ENCODE measurements at places on chromosomes 11 and 22.
A peak's percentile ranks its signal among the peaks of the same experiment; 100 is the strongest.

DNA sequence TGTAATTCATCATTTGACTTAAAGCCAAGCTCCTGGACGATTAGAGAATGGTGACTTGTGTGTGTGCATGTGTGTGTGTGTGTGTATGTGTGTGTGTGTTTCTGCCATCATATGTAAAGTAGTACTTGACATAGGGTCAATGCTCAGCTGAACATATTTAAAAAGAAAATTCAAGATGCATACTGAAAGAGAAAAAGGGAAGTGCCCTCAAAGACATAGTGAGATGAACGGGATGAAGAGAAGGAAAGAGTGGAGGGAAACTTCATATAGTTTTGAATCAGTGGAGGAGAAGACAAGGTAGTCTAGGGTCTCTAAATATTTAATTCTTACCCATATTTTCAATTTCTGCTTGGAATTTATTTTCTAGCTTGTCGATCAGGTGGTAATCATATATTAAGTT is 4.0 kb downstream of the TCN1 start:
- DNase-seq: no peak

DNA sequence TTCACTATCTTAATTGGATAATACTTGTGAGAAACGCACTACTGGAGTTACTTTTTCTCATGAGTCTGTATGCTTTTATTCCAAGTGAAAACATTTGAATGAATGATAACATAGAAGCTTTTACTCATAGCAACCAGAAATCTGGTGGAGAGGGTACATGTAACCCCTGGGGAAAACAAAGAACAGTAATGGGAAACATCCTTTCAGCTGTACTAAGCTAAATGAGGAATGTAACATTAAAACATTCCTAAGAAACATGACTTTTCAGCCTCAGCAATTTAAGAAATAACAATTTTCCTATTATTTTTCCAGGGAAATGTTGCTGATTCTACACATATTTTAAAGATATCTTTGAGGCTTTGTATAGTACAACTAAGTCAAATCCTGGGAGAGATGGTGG is 97.2 kb upstream of the CEP126 start:
- no peak for DNase-seq

DNA sequence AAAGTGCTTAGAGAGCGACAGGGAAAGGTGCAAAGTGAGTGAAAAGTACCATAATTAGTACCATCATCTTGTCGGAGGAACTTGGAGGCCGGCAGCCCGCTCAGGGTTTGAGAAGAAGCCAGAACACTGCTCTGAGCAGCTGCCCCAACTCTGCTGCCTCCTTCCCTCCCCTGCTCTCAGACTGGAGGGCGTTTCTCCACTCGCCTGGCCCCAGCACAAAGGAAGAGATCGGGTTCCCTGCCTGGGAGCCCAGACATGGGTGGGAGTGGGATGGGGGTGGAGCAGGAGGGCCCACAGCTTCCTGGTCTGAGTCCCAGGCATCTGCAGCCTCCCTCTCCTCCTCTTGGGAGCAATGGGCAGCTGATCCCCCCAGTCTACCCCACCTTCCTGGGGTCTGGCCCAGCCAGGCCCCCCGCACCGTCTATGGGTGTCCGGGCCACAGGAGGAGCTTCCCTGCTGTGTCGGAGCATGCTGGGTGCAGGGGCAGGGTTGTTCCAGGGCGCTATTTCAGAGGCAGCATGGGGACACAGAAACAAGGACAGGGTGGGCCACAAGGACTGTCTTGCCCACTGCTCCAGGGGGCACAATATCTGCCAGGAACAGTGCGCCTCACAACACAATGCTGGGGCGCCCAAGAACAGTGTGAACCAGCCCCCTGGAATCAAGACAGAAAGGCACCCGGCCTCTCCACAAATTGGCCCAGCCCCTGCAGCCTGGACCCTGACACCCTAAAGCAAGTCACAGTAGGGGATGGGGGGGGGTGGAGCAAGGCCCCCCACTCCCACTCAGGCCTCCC is 4.8 kb downstream of the LIF start:
- DNase-seq: no peak

DNA sequence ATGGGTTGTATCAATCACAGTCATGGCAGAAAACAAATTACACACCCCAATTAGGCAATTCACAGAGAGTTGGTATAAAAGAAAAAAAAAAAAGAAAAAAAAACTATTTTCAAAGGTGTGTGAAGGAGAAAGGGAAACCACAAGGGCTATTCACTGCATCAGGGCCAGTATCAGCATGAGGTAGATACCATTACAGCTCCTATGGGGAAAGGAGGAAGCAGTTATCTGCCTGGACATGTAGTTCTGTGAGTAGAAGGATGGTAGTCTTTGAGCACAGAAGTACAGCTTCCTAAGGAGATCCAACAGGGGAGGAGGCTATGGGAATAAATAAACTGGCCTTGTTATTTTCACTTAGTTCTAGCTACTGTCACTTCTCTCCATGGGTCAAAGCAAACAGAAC is 746.1 kb downstream of the LUZP2 start:
- no peak for DNase-seq

GRCh38 chr22:23219822-23220484 is 39.6 kb downstream of the BCR start:
- no peak for DNase-seq

DNA sequence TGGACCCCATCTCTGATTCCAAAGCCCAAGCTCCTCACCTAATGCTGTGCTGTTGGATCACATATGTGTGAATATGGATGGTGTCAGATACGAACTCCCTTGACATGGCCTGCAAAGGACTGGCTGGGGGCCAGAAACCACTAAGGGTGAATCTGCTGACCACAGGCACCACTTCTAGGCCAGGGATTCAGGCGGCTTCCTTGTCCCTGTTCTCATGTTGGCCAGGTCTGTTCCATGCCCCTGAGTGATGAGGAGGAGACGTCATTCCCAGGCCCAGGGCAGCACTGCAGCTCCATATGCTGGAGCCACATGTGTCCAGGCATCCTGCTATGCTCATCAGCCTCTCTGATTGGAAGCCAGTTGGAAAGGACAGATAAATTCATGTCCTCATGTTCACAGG is 130.0 kb upstream of the BDNF start:
- DNase-seq: no peak

DNA sequence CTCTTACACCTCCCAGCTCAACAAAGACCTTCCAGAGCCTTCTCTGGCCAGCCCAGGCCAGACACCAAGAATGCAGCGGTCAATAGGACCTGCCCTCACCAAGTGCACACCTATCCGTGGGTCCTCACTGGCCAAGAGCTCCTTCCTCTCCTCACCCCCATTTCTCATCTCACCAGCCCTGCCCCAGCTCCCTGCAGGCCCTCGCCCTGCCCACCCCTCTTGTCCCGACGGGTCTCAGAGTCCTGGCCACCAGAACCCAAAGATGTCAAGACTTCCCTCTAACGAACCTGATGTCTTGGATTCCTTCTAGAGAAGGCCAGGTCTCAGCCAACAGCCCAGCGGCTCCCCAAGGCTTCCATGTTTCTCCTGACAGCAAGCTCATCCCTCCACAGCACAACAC is 43.6 kb downstream of the IGF2 start:
- no peak for DNase-seq

DNA sequence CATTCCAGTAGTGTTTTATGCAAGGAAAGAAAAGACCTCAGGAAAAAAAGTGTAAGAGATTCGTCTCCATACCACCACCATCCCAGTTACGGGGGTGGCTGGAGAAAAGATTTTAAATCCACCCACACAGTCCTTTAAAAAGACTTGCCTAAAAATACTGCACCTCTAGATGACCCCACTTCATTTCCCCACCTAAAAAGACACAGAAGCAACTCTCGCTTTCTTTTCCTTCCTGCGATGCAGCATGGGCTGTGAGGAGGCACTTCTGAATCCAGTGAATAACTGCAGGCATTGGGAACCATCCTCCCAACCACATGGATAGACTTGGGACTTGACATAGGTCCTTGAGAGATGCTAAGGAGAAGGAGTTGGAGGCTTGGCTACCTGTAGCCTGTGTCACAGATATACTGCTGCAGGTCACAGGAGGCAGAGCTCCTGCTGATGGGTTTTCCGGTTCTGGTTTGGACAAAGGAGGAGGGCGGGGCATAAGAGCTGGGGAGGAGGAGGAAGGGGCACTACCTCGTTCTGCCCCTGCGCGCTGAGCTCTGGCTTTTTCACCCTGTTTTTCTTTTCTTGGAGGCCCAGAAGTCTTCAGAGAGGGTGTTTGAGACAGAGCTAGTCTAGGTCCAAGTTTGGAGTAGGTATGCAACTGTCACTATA is 285.9 kb downstream of the NTM start:
- no peak for DNase-seq

GRCh38 chr22:27868732-27869282 is 50.2 kb downstream of the PITPNB start:
- no peak for DNase-seq

DNA sequence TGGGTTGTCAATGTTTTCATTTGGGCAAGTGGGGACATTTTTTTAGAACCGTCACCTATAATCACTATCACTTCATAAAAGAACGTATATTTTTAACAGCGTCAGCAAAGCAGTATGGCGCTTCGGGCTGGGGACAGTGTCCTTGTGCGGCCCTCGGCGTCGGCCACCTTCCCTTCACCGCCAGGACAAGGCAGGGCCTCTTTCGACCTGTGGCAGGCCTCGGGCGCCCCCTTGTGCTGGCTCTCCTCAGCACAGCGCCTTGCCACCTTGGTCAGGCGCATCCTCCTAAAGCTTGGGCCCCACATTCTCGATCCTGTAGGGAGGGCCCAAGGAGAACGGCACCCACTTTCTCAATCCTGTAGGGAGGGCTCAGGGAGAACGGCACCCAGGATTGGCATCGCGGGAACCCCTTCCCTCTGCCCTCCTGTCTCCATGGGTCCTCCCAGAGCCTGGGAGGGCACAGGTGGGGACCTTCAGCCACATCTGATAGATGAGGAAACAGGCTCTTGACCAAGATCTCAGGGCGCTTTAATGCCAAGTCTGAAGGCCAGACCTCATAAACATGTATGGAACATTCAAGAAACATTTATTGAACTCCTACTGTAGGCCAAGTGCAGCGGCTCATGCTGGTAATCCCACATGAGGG is 11.5 kb upstream of the FADD start:
- DNase-seq: peak; percentile 95

GRCh38 chr11:69192301-69192721 is 36.6 kb downstream of the SMIM38 start:
- no peak for DNase-seq

DNA sequence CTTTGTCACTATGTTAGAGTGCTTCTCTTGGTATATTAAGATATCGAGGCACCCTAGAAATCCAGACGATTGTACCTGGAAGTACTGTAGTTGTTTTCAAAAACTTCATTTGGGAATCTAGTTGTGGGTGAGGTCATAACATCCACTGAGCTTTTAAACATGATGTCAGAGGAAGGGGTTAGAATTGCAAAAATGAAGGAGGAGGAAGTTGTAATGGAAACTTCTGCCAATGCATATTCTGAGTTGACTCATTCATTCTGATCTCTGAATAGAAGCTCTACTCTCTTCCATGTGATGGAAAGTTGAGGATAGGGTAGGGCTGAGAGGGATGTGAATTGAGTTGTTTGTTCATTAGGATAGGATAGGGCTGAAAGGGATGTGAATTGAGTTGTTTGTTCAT is 7.7 kb downstream of the CD44 start:
- no peak for DNase-seq

GRCh38 chr11:1139441-1140083 is 18.2 kb upstream of the MUC5AC start:
- no peak for DNase-seq

DNA sequence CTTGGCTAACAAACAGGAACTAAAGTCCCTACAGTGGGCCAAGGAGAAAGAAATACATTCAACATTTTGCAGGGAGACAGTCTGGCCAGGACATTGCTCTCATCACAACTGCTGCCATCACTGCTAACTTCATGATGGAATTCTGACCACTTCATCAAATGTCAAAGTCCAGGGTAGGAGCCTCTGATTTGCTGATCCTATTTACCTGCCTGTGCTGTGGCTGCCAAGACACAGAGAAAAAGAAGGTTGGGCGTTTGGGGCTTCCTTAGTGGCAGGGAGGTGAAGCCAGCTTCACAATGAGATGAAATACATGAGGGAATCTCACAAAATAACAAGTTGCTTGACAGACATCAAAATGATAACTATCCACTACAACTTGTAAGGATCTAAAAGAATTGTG is 343.9 kb upstream of the CADM1 start:
- DNase-seq: no peak

- DNase-seq: no peak
Measured at GRCh38 chr11:37108436-37109285, 510.6 kb upstream of the RAG2 start.

GRCh38 chr22:36467042-36467810 is 14.2 kb downstream of the TXN2 start:
- no peak for DNase-seq

GRCh38 chr22:49643466-49643865 is 184.2 kb downstream of the BRD1 start:
- no peak for DNase-seq

- no peak for DNase-seq
Measured at GRCh38 chr22:47233316-47234243, 471.1 kb downstream of the TBC1D22A start.

DNA sequence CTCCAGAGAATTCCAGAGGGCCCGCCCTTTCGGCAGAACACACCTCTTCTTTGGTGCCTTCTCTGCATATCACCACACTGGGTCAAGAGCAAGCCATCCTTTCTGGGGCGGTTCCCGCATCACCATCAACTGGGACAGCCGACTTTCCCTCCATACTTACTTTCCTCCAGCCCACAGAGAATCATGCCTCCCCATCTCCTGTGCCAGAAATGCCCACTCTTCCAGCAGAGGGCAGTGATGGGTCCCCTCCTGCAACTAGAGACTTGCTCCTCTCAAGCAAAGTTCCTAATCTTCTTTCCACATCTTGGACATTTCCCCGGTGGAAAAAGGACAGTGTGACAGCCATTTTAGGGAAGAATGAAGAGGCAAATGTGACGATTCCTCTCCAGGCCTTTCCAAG is 157.7 kb downstream of the C11orf91 start:
- DNase-seq: peak; percentile 36

DNA sequence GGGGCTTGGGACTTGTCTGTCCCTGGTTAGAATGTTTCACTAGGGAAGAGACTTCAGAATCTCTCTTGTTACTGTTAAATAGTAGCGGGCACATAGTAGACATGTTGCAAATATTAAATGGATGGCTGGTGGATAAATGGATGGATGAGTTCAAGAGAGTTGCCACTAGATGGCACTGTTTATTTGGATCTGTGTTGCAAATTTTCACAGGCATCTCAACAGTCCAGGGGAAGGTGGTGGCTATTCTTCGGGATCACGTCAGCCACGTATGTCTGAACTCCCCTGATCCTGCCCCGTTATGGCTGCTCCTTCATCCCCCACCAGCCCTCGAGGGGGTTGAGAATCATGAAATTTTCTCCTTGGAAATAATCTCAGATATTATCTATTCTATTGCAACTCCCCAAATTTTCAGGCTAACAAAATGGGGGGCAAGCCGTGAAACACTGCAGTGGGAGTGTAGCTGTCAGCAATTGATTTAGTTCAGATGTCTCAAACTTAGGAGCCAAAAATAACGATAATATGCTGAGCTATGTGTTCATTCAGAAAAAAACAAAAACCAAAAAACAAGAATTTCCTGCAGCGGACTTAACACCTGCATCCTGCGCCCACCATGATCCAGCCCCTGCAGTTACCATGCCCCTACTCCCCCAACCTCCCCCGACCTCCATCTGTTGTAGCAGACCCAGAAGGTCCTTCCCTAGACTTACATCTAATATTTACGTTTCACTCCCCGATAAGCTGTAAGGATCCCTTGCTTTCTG is 29.1 kb upstream of the BIRC3 start:
- DNase-seq: peak; percentile 50

GRCh38 chr11:44824300-44824704 is 97.5 kb downstream of the TSPAN18 start:
- DNase-seq: no peak

GRCh38 chr11:122775675-122776271 is 62.5 kb upstream of the CRTAM start:
- DNase-seq: no peak

All from HuH-7.5 (cell line).